ENCODE measurements at places on chromosomes 1 and 21.

- no peak for DNase-seq
Observed at GRCh38 chr1:25804244-25804963, 4.4 kb downstream of the SELENON start.

- no peak for DNase-seq
Observed at GRCh38 chr1:220962031-220962751, 82.9 kb downstream of the HLX start.

GRCh38 chr1:22318279-22318981, 133.2 kb upstream of the ZBTB40 start:
- peak; percentile 60 for DNase-seq

DNA sequence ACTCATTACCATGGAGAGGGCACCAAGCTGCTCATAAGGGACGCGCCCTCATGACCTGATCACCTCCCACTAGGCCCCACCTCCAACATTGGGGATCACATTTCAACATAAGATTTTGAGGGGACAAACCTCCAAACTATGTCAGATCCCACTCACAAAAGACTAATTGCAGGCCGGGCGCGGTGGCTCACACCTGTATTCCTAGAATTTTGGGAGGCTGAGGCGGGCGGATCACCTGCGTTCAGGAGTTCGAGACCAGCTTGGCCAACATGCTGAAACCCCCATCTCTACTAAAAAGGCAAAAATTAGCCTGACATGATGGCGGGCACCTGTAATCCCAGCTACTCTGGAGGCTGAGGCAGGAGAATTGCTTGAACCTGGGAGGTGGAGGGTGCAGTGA, 228.7 kb downstream of the CRB1 start:
- DNase-seq = no peak

GRCh38 chr1:217564207-217564606, 66.7 kb downstream of the GPATCH2 start:
- no peak for DNase-seq

DNA sequence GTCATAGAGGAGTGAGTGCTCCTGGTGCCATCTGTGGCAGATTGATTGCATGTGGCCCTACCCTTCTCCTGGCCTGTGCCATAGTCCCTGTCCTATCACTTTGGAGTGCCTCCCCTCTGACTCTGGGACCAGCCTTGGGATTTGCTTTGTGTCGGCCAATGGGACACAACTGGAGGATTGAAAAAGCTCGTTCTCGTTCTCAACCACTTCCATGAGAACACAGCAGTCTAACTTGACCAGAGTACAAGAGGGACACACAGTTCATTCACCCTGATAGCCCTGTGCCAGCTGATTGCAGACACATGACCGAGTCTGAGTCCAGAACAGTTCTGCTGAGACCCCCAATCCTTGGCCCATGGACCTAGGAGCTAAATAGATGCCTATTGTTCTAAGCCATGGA, 47.8 kb downstream of the C1orf198 start:
- no peak for DNase-seq

GRCh38 chr21:16534408-16535101, 804.8 kb downstream of the USP25 start:
- peak; percentile 96 for DNase-seq

DNA sequence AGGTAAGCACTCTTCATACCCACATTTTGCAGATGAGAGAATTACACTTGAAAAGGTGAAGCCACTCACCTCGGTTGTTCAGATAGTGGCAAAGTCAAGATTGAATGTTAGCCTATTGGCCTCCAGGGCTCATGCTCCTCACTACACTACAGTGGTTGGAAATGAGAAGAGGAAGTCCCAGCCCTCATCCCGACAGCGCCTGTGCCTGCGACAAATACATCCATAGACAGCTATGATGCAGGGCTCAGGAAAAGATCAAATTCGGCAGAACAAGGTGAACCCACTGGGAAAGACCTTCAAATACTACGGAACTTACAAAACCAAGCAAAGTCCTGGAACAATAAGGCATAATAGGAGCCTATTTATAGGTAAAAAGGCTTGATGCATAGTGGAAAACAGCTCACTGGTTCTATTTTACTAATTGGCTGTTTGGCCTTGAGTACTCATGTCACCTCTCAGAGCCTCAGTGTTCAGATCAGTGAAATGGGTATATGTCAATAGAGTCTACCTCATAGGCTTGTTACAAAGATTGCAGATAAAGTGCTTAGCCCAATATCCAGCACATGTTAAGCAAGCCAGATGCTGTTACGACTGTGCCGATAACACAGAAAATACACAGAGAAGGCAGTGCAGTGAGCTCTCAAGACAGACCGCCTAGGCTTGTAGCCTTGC, 3.5 kb downstream of the SPOCD1 start:
- peak; percentile 92 for DNase-seq

DNA sequence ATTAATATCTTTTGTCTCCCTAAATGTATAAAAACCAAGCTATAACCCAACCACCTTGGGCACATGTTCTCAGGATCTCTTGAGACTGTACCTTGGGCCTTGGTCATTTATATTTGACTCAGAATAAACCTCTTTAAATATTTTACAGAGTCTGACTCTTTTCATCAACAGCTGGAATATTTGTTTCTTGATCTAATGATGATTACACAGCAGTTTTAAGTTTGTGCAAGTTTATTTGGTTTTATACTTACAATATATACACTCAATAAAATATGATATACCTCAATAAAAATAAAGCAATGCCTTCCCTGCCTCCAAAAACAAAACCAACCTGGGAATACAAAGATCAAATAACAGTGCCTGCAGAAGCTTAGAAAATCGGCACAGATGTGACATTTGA, 22.0 kb downstream of the LEPR start:
- DNase-seq = no peak

- DNase-seq = no peak
Observed at GRCh38 chr21:14482165-14482564, 64.0 kb downstream of the SAMSN1 start.

DNA sequence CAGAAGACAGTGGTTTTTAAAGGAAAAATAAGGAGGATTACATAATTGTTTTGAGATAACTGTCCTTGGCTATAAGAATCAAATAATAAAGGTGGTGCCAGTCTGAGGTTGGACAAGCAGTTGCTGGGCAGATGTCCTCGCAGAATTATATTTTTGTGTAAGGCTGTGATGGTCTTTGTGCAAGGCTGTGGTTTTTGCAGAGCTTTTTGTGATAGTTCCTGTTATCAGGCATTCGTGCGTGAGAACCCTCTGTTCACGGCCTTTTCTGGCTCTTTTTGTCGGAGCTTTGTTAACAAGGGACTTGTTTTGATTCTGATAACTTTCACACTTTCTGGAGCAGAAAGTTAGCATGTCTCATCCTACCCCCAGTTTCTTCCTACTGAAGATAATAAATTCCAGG, 33.4 kb downstream of the SH3BP5L start:
- no peak for DNase-seq

- DNase-seq = peak; percentile 81
Observed at GRCh38 chr1:117180147-117180967, 30.4 kb downstream of the VTCN1 start.

GRCh38 chr1:118812555-118812954, 175.6 kb downstream of the TBX15 start:
- no peak for DNase-seq

DNA sequence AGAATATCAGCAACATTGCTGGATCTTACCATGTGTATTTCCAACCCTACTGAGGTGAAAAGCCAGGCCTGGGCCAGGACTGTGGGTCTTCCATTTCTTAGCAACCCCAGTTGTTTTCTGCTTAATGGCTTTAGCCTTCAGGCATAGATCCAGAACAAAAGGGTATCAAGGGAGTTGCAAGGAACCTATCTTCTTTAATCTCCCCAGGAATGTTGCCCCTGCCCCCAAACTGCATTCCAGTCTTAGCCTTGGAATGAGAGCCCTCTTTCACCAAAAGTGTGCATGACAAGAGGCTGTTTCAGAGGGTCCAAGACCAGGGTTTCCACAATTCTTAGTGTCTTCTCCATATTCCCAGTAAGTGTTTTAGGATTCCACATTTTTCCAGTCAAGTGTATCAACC, 87.9 kb upstream of the SOX13 start:
- DNase-seq = no peak

DNA sequence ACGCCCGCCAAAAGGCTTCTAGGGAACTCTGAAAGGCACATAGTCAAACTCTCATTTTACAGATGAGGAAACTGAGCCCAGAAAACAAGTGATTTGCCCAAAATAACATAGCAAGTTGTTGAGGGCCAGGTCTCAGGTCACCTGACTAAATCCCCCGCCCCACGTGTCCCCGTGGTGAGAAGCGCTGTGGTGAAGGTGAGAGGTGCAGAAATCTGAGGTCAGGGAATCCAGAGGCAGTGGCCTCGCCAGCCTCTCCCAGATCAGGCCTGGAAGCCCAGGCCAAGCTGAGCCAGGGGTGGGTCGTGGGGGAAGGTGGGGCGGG, 5.1 kb downstream of the HDGF start:
- DNase-seq = no peak

- peak; percentile 55 for DNase-seq
Observed at GRCh38 chr1:209511169-209511568, 72.3 kb upstream of the CAMK1G start.

DNA sequence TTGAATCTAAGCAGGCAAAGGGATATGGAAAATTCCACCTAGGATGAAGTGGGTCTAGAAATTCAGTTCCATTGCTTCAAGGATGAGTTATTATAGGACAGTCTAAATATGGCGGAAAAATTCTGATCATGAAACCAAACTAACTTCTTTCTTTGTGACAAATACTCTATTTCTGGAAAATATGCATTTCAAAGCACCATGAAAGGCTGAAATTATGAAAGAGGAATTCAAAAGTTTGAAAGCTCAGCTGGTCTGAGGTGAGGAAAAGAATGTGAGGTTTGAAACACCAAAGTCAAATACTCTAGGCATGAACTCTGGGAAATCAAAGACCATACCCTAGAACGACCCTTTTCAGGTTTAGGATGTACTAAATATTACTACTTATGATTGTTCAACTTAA, 36.4 kb upstream of the COL11A1 start:
- DNase-seq = no peak

DNA sequence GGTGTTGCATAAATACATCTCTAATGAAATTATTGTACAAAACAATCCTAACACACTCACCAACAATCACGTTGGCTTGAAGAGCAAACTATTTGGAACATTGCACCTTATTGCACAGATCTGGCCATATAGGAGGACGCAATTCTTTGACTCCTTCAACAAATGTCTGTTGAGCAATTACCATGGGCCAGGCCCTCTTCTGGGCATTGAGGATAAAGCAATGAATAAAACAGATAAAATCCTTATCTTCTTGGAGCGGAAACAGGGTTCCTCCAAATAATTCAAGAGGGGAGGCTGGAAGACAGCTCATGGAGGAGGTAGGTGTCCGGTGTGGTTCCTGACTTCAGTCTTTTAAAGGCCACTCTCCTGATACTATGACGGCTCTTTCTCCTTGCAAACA, 43.3 kb downstream of the PAX7 start:
- DNase-seq = no peak

DNA sequence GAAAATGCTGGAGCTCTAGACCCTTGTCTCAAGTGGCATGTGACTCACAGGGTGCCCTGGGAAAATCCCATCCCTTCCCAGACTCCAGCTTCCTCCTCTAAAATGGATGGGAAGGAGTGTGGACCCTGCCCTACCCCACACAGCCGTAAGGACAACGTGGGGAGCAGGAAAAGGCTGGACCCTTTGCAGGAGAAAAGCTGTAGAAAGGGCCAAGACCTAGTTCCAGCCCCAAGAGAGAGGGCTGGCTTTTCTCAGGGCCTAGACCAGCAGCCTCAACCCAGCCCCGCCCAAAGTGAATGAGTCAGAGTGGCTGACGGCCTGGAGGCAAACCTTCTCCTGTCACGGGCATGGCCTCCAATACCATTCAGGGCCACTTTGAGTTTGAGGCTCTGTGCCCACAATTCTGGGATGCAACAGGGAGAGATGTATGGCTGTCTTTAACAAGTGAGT, 1.1 kb downstream of the LAMB3 start:
- DNase-seq = peak; percentile 14

GRCh38 chr1:231527586-231528171, 790 bp upstream of the TSNAX start:
- no peak for DNase-seq

- DNase-seq = no peak
Observed at GRCh38 chr1:201395936-201396335, 3.2 kb downstream of the LAD1 start.

GRCh38 chr1:205739348-205740160, 10.4 kb downstream of the NUCKS1 start:
- DNase-seq = no peak

- no peak for DNase-seq
Observed at GRCh38 chr1:218660678-218661053, 315.5 kb downstream of the TGFB2 start.

GRCh38 chr1:192260076-192260475, 56.7 kb upstream of the RGS21 start:
- DNase-seq = no peak

DNA sequence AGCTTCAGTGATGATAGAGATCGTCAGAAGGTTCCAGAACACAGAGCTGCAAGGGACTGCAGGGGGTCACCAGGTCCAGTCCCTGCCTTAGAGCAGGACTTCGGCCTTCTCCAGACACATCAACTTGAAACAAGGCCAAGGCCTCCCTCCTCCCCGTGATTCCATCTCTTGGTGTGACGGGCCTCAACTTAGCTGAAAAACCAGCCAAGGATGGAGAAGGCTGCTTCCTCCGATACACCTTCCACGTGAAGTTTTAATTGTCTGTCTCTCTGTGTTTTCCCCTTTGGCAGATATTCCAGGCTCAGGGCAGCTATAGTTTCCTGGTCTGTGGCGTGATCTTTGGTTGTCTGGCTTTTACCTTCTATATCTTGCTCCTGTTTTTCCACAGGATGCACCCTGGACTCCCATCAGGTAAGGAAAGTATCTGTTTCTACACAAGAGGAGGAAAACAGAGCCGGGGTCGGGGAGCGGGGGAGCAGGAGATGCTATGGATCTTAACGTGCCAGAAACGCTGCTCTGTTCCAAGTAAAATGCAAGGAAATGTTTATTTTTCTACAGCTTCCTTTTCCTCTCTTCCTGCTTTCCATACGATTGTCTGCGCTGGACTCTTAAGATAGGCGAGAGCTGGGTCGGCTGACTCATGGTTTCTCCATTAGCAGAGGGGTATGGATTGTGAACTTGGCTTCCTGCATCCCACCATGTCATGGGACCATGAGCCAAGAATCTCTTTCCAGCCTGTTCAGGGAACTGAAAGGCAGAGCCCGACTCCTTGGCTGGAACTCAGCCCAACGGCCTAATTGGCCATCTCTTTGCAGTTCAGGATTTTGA, 32.8 kb downstream of the ELK4 start:
- peak; percentile 58 for DNase-seq

DNA sequence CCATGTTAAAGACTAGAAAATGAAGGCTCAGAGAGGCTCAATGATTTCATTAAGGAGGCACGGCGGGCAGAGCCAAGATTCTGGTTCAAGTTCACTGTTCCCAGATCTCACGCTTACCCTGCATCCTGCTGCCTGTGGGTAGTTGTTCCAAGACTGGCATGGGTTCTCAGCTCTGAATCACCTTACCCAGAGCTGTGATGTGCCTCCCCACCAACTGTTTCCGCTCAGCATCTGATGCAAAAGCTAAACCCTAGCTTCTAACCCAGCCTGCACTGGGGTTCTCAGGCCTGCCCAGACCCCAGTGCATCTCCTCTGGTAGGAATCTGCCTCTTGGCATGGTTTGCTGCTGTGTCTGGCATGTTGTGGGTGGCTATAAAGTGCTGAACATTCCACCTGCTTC, 11.8 kb downstream of the TNR start:
- DNase-seq = no peak

GRCh38 chr1:228455715-228456114, 31.5 kb upstream of the RNF187 start:
- no peak for DNase-seq

Data from DMS79 treated with DMSO at 0.1 percent for 48 hours (cell line).